Amygdala (tissue), 56 donors: ENCODE measurements at places on chromosomes 2 and 18.

DNA sequence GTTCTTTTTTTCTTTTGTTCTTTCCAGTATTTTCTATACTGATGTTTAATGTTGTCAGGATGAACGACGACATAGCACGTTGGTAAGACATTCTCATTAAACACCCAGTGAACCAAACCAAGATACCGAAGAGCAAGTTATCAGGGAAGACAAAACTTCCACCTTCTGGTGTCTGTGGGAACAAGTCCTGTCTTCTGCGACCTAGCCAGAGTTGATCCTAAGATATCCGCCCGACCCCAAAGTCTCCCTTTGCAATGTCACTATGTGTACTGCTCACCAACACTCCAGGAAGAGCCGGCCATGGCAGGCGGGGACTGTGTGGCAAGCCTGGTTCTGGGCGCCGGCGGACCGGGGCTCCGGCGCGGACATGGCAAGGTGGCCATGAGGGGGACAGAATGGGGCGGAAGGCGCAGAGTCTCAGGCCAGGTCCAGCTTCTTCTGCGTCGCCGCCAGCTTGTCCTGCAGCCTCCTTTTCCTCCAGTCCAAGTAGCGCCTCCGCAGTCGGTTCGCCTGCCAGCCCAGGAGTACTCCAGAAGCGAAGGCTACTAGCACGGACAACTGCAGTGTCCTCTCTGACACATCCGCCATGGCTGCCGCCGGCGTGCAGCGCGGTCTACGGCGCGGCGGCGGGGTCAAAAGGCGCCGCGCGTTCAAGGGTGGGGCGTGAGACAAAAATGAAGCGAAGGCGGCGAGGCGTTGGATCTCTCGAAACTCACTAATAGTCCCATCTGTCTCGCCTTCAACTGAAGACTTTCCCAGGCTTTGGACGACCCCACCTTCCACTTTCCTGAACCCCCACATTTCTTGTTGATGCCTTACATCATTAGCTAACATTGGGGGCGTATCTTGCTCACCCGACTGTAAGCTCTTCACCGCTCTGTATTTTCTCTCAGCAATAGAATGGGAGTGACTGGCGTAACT, at the start of gene MTLN:
Gene MTLN (minus strand): TSS at position 610 of the 921 bp plus-strand sequence. CDS start 22 bp downstream, at position 588.
- DNase-seq: peak; percentile 52

DNA sequence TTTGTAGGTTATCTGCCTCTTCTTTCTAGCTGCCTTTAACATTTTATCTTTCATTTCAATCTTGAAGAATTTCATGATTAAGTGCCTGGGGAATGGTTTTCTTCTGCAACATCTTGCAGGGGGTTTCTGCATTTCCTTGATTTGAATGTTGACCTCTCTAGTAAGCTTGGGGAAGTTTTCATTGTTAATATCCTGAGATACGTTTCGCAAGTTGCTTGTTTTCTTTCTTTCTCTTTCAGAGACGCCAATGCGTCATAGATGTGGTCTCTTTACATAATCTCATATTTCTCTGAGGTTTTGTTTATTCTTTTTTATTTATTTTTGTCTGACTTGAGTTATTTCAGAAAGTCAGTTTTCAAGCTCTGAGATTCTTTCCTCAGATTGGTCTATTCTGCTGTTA, 225.7 kb downstream of the XIRP2 start:
- no peak for DNase-seq

- DNase-seq: no peak
Measured at GRCh38 chr18:44552706-44553105, 128.0 kb upstream of the SETBP1 start.

GRCh38 chr2:217248312-217248935, 388.6 kb upstream of the TNP1 start:
- DNase-seq: peak; percentile 88

GRCh38 chr2:191018643-191019119, 4.7 kb upstream of the STAT1 start:
- DNase-seq: no peak

GRCh38 chr2:43311276-43311675, 84.9 kb upstream of the ZFP36L2 start:
- no peak for DNase-seq

DNA sequence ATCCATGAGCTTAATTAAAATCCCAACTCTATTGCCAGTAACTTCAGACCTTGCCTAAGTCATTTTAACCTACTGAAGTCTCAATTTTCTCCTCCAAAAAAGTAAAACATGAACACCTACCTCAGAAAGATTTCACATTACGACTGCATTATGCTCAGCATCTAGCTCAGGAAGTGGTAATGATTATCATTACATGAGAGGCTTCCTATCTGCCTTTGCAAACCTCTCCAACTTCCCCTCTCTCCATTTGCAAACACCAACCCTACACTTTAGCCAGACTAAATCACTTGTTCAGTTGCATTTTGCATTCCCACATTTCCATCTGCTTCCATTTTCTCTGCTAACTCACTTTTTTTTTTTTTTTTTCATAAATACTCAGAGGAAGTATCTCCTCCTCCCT, 6.8 kb downstream of the SLC38A11 start:
- DNase-seq: no peak

- DNase-seq: no peak
Measured at GRCh38 chr2:172088245-172089004, 3.1 kb downstream of the DLX1 start.

DNA sequence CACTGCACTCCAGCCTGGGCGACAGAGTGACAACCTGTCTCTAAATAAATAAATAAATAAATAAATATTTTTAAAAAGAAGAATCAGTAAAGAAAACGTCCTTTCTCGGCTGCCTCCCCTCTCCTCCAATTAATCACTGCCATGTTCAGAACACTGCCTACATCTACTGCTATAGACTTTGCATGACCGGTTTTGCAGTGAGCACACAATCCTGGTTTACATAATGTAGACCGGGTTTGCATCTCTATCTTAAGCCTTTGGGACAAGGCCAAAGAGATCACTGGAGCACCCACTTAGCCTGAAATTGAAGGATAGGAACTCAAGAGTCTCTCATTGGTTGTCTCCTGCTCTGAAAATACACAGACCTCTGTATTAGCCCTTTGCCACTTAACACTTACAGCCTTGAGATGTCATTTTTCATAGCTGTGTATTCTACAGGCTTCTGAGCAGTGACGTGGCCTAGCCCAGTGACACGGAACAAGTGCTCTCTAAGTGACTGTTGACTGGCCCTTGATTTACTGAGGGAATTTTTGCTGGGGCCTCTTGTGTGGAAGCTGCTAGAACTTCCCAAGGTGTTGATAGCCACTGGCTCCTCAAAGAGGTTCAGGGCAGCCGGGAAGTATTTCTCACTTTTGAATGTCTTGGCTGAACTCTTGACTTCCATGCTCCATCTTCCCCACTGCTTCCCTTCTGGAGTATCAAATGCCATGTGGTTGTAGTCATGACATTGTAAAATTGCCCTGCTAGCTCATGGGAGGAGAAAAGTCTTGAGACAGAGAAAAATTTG, 45.3 kb upstream of the CCBE1 start:
- DNase-seq: no peak

DNA sequence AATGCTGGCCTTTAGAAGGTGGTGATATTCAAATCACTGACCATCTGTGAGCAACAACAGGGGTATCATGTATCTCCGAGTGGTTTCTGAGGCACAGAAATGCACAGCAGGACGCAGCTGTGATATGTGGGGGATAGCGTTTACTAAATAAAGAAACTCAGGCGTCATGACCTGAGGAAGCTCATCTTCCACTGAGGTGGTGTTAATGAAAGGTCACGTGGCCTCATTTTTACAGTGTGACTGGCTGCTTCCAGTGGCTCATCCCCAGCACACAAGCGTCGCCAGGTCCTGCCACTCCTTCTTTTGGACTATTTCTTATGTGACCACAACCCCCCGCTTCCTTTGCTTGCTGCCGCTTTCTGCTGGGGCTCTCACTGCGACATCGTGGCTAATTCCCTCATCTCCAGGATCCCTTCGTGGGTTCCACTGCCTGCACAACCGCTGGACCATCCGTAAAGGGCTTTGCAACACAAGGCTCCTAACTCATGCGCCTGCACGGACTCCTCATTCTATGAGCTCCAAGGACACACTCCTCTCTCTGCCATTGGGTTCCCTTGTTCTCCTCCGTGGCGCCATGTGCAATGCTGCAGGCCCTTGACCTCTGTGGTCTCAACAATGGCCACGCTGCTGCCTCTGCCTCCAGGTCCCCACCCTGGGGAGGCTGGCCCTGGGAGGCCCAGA, 109.3 kb downstream of the MBP start:
- DNase-seq: no peak

DNA sequence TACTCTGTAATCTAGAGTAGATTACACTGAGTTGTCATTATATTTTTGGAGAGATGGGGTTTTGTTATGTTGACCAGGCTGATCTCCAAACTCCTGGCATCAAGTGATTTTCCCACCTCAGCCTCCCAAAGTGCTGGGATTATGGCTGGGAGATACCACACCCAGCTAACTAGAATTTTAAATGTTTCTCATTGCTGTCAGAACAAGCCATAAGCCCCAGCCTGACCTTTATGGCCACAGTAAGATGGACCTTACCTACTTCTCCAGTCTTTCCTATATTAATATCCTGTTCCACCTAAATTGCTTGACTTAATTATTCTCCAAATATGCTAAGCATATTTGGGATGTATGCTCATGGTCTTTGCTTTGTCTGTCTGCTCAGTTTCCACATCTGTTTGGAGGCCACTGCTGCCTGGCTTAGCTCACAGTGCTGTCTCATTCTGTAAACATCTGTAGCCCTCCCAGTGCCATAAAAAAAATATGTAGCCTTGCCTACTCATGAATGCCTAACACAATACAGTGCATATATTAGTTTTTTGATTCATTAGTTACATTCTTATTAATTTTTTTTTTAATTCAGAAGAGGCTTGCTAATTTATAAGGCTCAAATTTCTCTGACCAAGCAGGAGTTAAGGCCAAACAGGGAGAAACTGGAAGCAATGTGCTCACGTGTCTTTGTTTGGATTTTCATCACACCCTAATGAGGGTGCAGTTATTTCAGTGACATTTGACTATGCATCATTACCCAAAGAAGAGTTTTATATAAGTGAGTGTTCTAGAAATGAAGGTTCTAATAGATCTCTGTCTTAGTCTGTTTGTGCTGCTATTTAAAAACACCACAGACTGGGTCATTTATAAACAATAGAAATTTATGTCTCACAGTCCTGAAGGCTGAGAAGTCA, 45.3 kb upstream of the PSME4 start:
- no peak for DNase-seq

- DNase-seq: no peak
Measured at GRCh38 chr2:159933727-159934049, 128.7 kb downstream of the PLA2R1 start.

DNA sequence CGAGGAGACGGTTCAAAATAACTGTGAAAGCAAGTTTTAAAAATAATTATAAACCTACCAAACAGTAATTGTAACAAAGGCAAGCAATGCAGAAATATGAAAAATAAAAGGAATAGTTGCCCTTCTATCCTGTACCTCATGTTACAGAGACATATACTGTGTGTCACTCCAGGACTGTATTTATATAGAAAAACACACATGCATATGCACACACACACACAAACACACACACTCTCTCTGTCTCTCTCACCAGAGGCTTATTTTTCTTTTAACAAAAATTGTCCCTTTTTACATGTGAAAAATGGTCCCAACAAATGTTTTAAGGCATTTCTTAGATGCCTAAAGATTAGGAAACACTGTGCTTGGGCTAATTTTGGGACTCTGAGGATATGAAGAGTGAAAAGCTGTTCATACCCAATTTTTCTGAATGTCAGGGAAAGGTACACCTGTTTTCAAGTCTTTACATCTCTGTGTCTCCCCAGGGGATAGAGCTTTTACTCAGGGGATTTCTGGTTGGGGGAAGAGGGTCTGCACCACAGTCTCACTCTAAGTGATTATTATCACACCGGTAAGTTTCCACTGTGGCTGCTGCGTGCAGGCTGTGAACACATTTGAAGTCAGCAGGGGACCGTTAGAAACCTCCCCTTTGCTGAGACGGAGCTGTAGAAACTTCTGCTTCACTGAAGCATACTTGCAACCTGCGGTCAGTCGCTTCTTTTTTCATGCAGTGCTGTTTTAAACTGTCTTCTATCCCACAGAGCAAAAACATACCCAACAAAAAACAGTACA, 51.4 kb upstream of the SPAG16 start:
- DNase-seq: no peak

DNA sequence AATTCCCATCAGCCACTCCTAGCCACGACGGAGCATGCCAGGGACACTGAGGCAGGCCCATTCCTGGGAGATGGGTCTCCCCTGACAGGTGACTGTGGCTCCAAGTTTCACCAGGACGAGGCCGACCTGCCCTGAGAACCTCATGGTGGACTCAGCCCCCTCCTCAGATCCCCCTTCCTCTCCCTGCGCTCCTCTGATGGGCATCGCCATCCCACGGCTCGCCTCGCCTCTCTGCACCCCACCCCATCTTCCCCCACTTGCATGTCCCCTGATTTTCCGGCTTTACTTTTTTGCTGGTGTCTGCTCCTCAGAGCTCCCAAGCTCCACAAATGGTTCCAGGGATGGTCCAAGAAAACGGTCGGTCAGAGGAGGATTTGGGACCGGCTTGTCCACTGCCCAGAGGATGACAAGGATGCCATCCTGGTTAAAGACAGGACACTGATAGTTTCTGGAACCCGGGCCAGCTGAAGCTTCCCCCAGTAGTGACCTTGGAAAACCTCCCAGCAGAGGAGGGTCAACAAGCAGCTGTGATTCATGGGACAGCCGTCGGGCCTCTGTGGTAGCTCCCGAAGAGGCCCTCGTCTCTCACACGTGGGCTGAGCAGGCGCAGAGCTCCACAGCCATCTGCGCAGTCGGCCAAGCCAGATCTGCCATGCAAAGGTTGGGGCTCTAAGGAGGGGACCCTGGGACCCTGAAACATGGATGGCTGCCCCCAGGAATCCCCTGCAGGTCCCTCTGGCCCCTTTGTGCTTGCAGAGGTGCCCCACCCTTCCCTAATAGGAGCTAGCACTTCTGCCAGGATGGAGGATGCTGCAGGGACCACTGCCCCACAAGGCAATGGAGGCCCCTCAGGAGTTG, 87.8 kb upstream of the SLC66A3 start:
- DNase-seq: no peak

GRCh38 chr18:46161703-46162396, 57.7 kb downstream of the HAUS1 start:
- no peak for DNase-seq

DNA sequence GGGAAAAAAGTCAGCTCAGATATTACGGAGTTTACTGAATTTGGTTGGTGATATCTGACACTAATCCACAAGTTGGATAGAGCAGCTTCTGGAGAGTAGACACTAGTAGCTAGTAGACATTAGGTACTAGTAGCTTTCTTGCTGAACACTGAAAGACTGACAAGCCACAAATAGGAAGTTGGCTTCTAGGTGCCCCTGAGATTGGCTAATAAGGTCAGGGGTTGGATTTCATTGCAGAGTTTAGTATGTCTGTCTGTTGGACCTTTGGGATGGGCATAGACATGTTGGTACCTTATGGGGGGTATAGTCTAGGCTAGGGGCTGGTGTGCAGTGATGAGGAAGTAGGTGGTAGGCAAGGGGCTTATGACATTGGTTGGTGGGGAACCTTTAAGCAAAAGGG, 164.9 kb upstream of the LRRTM1 start:
- no peak for DNase-seq
